NCI-H345 (cell line): ENCODE measurements at places on chromosomes 11 and 22.

GRCh38 chr11:626475-627307 lies at the start of gene SCT:
Gene SCT, minus strand, starts transcription at chr11:627181. Its CDS starts 38 bp downstream, at chr11:627143.
- DNase-seq, result no peak

- no peak for DNase-seq
Observed at GRCh38 chr11:57391539-57391938, 1.1 kb upstream of the PRG2 start.

DNA sequence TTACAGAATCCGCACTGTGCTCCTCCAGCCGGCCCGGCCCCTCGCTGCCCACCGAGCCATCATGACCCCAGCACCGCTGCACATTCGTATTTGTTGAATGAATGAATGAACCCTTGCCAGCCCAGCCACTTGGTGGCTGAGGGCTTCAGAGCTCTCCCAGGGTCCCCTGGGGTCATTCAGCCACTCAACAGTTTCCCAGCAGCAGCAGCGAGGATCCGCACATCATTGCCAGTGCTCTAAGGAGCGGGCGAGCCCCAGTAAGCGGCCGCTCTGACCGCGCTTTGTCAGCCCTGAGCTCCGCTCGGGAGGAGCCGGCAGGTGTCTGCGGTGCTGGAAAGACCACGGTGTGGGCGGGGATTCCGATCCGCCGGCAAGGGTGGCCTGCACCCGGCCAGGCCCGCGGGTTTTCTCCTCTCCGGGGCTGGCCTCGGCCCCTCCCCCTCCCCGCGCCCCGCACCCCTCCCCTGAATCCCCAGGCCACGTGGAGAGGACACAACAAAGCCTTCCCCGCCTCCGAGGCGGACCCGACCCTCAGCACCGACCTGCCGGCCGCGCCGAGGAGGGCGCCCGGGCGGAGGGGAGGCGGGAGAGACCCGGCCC lies 563 bp downstream of the BID start:
- DNase-seq, result peak; percentile 56

DNA sequence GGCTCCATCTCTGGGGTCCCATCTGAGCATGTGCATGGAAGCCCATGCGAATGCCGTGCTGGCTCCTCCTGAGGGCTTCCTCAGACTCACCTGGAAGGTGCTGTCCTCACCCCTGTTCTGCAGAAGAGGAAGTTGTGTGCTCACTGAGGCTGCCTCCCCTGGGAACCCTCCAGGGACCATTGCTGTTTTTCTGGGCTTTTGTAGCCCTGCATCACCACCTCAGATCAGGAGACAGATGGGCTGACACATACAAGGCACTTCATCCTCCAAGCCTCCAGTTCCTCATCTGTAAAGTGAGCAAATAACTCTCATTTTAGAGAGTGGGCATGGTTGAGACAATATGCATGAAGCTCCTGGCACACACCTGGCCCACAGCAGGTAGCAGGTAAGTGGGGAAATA lies 12.1 kb upstream of the LRRC32 start:
- peak; percentile 79 for DNase-seq

GRCh38 chr22:49760630-49761571 lies 66.8 kb downstream of the BRD1 start:
- DNase-seq, result no peak

- DNase-seq, result no peak
Observed at GRCh38 chr11:117475716-117476530, 148.3 kb downstream of the CEP164 start.

GRCh38 chr11:14519597-14519916 lies 629 bp downstream of the PSMA1 start:
- no peak for DNase-seq

GRCh38 chr11:66136752-66137123 lies 66.7 kb downstream of the PACS1 start:
- DNase-seq, result no peak

DNA sequence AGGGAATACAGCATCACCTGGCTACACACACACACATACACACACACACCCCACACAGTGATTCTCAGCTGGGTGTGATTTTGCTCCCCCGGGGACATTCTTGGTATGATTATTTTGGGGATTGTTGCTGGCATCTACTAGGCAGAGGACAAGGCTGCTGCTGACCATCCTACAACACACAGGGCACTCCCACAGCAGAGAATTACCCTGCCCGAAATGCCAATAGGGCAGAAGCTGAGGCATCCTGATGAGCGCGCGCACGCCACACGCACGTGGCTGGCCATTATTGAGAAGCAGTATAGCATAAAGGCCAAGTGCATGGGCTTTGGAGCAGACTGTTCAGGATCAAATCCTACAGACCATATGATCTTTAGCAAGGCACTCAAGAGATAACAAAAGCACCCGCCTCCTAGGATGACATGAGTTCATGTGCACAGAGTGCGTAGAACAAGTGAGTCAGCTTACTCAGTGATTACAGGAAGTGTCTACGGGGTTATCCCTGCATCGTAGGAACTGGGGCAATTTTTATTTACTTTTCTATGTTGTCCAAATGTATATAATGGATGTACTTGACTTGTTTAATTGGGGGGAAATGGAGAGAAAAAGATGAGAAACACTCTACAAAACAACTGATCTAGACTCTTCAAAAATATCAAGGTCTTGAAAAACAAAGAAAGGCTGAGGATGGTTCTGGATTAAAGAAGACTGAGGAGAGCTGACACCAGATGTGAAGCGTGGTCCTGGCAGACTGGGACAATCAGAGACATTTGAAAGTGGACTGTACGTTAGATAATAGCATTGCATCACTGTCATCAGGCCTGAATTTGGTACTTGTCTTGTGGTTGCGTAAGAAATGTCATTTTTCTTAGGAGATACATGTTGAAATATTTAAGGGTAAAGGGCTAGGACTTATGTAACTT lies 7.2 kb upstream of the EHD1 start:
- DNase-seq, result no peak

DNA sequence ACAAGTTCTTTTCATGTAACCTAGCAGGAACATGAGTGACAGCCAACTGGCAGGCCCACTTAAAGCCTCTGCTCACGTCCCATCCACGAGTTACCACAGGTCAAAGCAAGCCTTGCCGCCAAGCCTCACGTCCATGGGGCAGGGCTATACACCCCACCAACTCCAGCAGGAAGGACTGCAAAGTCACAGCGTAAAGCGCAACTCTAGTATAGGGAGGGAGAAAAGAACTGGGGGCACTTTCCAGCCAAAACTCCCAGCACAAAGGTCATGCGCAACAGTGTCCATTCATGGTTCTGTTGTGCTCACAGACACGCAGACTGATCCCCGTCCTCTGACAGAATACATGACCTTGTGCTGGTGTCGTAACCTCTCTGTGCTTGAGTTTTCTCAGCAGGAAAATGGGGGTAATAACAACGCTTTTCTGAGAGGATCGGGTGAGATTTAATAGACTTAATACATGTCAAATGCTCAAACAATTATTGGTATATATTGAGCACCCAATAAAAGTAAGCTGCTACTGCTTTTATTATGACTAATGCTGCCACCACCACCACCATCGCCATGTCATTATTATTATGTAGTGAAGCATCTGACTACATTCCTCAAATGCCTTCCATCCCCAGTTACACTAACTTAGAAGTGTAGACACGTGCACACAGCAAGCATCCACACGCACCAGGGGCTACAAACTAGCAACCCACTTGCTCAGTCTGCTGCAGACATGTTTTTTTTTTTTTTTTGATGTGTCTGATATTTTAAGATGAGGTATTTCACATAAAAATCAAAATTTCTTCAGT lies 104.4 kb upstream of the PARVA start:
- DNase-seq, result no peak

- DNase-seq, result no peak
Observed at GRCh38 chr11:22371160-22371559, 33.0 kb downstream of the SLC17A6 start.

DNA sequence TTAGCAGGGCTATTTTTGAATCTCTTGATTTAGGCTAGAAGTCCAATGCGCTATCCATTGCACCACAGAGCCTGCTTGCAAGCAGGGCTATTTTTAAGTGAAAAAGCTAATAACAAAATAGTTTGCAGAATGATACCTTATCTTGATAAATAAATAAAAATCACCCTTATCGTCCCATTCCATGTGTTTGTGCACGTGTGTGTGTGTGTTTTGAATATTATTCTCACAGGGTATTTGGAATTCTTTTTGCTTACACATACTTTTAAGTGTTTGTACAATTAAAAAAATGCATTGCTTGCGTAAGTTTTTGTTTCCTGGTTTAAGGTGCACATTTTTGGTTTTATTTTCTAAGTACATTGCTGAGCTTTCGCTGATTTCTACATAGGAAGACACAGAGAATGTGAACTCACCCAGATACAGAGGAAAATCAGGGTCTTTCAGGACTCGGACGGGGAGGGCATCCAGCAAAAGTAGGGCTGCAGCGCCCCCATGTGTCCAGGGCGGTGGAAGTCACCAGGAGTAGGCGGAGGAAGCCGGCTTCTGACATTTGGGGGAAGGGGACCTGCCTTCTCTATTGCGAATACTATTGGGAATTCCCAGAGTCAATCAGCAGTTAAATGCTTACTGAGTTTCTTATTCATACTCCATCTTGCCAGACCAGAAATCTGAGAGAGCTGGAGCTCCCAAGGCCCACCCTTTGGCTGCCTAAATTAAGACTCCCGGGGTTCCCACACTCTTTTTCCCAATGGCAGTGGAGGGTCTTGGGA lies 27.3 kb downstream of the SLC1A2 start:
- peak; percentile 70 for DNase-seq

DNA sequence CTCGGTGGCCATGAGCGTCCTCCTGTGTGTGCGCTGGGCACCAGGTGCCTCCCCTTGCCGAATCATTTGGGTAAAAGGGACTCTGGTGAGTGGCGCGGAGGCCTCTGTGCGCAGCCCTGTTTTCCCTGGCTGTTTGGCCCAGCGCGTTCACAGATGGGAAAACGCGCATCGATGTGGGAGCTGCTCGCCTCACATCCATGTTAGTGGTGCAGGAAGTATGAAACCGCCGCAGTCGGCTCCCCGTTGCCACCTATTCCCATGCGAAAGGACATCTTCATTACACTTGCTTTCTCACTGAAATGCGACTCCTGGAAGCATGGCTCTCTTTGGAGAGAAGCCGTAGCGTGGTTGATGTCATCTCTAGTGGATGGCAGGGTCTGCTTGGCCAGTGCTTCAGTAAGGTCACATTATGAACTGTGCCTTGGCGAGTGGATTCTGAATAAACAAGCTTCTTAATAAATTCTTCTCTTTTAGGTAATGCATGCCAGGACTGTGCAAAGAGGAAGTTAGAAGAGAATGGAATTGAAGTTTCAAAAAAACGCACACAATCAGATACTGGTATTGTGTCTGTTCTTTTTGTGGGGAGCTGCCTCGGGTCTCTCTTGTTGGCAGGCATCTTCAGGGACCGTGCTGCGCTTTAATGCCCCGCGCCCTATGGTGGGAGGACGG lies 26.3 kb downstream of the FAM118A start:
- DNase-seq, result no peak

GRCh38 chr11:48018528-48019216 lies 38.3 kb downstream of the PTPRJ start:
- no peak for DNase-seq

- no peak for DNase-seq
Observed at GRCh38 chr11:14611939-14612338, 31.7 kb upstream of the PDE3B start.

DNA sequence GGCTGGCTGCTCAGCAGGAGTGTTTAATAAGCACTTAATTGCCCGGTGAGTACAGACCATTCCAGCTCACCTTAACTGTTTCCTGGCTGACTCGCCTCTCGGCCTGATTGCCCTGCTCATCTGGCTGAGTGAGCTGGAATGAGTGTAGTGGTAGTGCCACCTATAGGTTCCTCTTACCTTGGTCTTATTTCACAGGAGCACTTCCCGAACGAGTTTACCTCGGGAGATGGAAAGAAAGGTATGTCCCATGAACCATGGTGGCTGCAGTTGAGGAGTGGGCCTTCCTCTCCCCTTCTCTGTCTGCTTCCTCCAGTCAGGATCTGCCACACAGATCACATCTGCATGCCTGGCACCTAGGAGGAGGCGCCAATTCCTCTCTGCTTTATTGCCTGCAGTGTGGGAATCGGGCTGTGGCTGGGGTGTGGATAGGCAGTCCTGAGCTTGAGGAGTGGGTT lies 26.7 kb downstream of the UPB1 start:
- peak; percentile 51 for DNase-seq

GRCh38 chr11:124085997-124086846 lies 29.0 kb upstream of the VWA5A start:
- DNase-seq, result peak; percentile 30

DNA sequence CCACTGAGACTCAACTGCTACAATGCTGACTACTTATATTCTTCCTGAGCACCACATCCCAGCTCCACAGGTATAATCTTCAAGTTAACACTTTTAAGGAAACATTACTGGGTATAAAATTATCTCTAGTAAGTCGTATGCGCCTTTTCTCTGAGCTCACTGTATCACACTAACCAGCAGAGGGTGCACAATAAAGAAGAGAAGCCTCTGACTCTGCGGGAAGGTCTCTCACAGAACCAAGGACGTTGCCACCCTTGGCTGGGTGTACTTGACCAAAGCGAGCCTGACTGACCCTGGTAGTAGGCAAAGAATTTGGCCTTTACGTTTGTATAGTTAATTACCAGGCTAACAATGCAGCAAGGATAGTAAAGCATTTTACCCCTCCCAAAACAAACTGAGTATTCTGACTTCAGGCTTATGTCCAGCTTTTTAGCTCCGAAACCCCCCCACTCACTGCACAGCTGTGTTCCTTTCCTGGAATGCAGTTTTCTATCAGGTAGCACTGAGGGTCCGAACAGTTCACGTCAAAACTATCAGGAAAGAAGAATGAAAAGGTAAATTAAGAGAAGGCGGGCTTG lies at the start of gene BTBD18:
BTBD18 (minus strand) TSS at position 144 of the 578 bp plus-strand sequence. CDS start 631 bp downstream, outside the sequence.
- DNase-seq, result no peak

DNA sequence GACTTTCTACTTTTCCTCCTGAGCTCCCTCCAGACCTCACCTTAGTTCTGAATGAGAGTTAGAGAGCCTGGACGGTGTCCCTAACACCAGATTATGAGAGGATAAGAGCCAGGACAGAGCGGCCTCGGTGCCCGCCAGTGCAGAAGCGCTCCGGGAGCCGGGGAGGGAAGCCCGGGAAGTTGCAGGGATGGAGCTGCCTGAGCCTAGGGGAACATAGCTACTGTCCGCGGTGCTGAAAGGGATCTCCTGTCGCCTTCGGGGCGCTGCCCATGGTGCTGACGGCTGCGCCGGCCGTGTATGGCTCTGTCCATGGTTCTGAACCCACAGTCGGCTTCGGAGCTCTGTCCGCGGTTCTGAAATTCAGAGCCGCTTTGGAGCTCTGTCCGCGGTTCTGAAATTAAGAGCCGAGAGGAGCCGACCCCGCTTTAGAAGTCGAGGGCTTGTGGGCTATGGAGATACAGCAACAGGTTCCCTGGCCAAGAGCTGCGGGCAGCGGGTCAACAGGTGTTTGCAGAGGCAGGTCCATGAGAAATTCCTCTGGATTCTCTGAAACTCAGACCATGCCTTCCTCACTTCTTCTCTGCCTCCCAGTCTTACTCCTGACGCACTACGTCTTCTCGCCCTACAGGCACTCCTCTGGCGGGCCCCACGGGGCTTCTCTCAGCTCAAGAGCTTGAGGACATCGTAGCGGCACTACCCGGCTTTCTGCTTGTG lies 814 bp downstream of the NPAS4 start:
- DNase-seq, result peak; percentile 23

DNA sequence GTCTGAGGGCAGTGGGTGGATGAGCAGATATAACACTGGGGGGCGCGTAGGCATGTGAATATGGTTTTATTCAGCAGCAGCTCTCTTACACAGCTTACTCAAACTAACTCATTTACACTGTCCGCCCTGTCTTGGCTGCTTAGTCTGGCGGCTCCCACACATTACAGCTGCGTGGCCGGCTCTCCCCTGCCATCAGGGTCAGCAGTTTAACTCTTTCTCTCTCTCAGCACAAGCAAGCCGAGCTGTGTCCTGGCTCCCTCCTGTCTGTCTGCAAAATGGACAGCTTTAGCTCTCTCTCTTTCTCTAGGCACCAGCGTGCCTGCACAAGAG lies 1310.1 kb upstream of the RAG2 start:
- no peak for DNase-seq
